ENCODE measurements at places on chromosomes 4 and X.

DNA sequence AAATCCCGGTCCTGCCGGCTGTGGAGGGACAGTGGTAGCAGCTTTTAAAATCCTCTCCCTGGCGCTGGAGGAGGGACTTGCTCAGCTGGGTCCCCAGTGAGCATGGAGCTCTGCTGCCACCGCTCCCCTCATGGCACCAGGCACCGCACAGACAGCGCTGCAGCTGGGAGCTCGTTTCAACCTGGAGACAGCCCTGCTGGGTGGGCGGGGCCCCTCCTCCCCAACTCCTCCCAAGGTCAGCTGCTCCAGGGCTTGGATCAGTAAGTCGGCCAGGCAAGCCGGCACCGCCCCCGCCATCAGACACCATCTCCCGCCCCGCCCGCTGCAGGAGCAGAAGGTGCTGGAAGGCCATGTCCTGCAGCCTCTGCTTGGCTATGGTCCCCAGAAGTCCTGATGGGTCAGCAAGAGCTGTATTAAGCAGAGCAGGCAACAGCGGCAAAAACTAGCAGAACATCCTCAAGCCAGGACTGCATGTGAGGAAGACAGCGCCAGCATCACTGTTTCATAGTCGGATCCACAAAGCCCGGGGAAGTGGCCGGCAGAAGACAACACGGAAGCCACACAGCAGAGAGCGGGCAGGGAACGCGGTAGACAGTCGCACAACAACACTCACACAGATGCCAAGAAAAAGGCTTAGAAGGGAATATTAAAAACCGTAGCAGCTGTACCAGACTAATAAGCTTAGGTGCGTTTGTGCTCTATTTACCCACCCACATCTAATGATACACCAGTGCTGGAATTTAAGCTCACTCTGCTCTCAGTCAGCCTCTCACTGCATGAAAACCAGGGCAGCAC lies 16.2 kb downstream of the ZFYVE28 start:
- peak overlapping the region; percentile 20 for H3K27ac ChIP-seq
- peaks cover 9% of the 10 kb centered on the region for H3K27me3 ChIP-seq
- H3K36me3 ChIP-seq = no peaks in the 10 kb centered on the region
- peaks cover 52% of the 10 kb centered on the region for H3K4me1 ChIP-seq
- DNase-seq = peak; percentile 58
- H3K4me3 ChIP-seq = no peak overlapping the region

DNA sequence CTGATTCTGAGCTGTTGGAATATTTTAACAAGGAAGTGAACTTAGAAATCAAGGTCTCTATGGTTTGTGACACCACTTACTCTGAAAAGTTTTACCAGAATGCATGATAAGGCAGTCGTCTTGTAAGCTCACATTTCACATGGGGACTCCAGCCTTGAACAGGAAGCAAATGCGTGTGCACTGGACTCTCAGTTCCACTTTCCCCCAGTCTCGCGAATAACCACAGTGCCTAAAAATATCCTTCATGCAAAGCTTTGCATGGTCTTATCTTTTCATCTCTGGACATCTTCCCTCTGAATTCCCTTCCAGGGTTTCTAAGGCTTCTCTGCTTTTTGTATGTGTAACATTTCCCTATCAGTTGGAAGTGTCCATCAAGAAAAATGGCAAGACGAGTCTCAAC lies 581.8 kb downstream of the NLGN4X start:
- DNase-seq = no peak
- H3K27me3 ChIP-seq = no peaks in the 10 kb centered on the region
- H3K4me1 ChIP-seq = no peaks in the 10 kb centered on the region
- H3K27ac ChIP-seq = no peak overlapping the region
- no peak overlapping the region for H3K4me3 ChIP-seq

DNA sequence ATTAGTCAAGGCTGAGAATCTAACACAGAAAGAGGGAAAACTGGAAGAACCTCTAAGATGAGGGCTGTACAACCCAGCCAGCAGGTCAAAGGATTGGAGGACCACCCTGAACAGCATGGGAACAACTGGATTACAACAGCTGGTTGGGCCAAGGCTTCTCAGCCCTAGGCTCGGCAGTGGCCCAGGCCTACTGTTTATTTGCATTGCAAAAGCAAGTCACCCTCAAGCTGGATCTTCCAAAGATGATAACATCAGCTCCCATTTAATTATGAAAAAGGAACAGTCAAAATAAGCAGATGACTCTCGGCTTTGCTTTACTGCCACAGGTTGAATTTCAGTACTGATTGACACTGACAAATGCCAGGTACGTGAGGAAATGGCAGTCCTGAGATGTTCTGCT lies 61.8 kb downstream of the GPC3 start:
- DNase-seq = no peak
- no peaks in the 10 kb centered on the region for H3K4me1 ChIP-seq
- no peaks in the 10 kb centered on the region for H3K27me3 ChIP-seq

DNA sequence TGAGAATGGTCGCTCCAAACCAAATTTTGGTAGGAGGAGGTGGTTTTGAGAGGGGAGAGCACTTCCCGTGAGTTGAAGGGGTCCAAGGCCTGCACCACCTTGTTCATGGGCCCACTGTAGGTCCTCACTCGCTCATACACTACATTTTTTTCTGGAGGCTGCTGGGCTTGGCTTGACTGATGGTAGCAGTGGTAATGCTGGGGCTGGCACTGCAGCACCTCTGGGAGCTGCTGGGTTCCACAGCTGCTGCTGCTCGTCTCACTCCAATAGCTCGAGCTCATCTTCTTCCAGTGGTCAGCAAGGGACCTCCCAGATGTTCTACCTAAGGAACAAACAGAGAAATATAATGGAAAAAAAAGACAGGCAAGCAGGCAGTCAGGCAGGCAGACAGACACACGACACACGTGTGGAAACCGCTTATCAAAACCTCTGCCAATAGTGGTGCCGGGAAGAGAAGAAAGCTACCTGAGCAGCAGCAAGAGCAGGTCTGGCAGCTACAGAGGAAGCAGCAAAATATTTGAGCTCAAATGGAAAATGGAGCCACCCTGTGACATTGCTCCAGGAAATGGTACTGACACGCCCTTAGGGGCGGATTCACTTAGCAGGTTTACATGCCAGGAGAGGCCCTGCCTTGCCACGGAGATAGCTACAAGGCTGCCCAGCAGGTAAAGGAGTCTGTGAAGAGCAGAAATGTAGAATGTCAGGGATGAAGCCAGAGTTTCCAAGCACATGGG lies at the start of gene POF1B:
TSS of gene POF1B (minus strand) at position 492 of the 734 bp plus-strand sequence. CDS start at position 281, 211 bp downstream.
- no peaks in the 10 kb centered on the region for H3K27me3 ChIP-seq
- no peak within 1 kb of the TSS for H3K27ac ChIP-seq
- no peak for DNase-seq
- no peak within 1 kb of the TSS for H3K4me3 ChIP-seq
- H3K36me3 ChIP-seq = no peaks in the 10 kb centered on the region
- H3K4me1 ChIP-seq = no peaks in the 10 kb centered on the region

GRCh38 chr4:164871673-164872072 lies 5.3 kb upstream of the APELA start:
- no peak overlapping the region for H3K4me3 ChIP-seq
- DNase-seq = no peak
- H3K4me1 ChIP-seq = no peaks in the 10 kb centered on the region
- H3K27me3 ChIP-seq = no peaks in the 10 kb centered on the region

- H3K4me1 ChIP-seq = no peaks in the 10 kb centered on the region
- H3K36me3 ChIP-seq = no peaks in the 10 kb centered on the region
- no peaks in the 10 kb centered on the region for H3K27me3 ChIP-seq
- H3K4me3 ChIP-seq = peak overlapping the region; percentile 97
- H3K27ac ChIP-seq = peak overlapping the region; percentile 89
Measured at GRCh38 chr4:129092631-129093190, 628 bp downstream of the SCLT1 start.
